ENCODE measurements at places on chromosomes 13 and 19.

DNA sequence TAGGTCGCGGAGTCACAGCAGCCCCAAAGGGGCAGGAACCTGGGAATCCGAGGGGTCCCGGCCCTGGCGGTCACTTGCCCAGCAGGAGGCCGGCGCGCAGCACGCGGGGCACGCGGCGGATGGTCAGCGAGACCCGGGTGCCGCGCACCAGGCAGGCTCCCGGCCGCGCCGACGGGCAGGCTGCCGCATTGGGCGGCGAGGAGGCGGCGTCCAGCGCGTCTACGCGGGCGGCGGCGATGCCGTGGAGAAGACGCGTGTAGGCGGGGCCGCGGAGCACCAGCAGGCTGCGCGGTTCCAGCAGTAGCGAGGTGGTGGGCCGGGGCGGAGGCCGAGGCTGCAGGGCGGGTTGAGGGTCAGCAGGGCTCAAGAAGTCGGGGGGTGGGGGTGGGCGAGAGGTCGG lies 607 bp upstream of the SYNE4 start:
- peak; percentile 55 for DNase-seq

- DNase-seq = no peak
Observed at GRCh38 chr13:112928972-112929782, 39.8 kb upstream of the MCF2L start.

- DNase-seq = no peak
Observed at GRCh38 chr13:97278435-97279411, 56.6 kb downstream of the MBNL2 start.

- DNase-seq = no peak
Observed at GRCh38 chr13:26456650-26457049, 100.8 kb upstream of the WASF3 start.

DNA sequence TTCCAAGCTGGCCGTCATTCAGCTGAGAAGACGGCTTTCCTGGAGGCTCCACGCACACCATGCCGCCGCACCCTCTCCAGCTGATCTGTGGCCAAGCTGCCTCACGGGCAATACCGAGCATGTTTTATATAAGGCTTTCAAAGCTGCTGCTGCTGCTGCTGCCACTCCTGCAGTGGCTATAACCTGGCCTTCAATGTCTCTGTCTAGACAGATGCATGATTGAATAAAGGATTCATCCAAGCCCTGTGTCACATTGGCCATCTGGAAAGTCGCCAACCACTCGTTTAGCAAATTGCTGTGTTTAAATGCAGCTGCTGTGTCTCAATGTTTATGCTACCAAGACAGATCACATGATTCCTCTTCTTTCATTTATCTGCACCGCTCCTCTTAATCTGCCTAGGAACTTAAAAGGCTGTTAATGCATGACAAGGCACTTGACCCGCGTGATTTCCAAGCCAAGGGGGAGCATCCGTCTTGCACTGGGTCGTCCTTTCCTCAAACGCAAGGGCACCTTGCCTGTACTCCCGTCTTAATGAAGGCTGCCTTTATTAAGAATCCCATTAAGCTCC lies 114.3 kb downstream of the TEX26 start:
- DNase-seq = peak; percentile 85

DNA sequence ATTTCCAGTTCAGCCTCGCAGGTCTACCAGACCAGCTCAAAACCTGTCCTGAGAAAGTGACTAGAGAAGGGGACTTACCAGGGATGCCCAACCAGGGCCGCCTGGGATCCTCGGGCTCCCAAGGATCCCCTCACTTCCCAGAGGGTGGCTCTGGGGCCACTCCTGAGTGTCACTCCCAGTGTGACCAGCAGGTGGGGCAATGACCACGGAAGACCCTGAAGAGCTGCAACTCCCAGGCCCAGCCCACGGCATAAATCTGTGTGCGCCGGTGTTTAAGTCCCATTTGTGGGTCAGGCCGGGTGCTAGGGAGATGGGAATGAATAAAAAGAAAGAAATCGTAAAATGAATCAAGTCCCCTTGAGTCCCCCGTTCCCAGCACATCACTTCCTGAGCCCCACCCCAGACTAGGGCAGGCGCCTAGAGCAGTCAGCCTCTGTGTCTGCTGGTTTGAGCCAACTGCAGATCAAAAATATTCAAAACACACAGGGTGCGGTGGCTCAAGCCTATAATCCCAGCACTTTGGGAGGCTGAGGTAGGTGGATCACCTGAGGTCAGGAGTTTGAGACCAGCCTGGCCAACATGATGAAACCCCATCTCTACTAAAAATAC lies 10.7 kb downstream of the PTGIR start:
- peak; percentile 90 for DNase-seq

GRCh38 chr13:102580552-102581169 lies 16.1 kb upstream of the TPP2 start:
- DNase-seq = peak; percentile 45

DNA sequence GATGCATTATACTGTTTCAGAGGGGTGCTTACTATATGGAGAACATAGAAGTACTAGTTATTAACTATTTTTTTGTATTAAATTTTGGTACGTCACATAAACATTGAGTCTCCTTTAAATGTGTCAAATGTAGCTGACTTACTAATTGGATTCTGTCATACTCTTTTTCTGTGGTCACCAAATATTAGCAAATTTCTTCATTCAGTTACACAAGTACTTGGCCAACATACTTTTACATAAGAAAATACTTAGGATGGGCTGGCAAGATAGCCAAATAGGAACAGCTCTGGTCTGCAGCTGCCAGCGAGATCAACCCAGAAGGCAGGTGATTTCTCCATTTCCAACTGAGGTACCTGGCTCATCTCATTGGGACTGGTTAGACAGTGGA lies 19.2 kb downstream of the LPAR6 start:
- no peak for DNase-seq

DNA sequence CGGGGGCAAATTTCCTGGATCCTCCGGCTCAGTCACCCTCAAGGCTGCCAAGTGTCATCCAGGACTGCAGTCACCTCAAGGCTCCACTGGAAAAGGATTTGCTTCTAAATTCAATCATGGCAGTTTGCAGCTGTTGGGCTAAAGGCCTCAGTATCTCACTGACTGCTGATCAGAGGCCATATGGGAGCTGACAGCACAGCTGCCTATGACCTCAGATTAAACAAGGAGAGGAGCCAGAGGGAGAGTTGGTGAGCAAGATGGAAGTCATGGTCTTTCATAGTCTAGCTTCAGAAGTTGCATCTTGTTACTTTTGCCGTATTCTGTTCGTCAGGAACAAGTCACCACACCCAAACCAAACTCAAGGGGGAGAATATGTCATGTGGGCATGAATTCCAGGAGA lies 849.7 kb downstream of the UQCRFS1 start:
- DNase-seq = no peak

- DNase-seq = no peak
Observed at GRCh38 chr19:18876865-18877264, 19.1 kb downstream of the CERS1 start.

- DNase-seq = peak; percentile 80
Observed at GRCh38 chr13:39765801-39766463, 110.5 kb downstream of the COG6 start.

DNA sequence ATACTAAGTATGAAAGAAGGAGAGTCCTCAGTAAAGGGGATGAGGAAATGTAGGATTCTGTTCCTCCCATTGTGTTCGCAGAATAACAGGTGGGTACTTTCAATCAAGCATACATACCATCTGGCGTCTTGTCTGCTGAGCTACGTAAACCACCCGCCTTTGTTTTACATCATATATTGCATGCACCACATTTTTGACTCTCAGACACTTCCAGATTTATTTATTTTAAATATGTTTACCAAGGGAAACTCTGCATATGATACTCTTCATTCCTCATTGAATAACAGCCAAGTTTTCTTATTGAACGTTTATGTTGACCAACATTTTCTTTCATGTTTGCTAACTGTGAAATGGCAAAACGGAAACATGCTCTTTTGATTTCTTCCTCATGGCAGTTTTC lies 174.1 kb downstream of the FGF14 start:
- no peak for DNase-seq

DNA sequence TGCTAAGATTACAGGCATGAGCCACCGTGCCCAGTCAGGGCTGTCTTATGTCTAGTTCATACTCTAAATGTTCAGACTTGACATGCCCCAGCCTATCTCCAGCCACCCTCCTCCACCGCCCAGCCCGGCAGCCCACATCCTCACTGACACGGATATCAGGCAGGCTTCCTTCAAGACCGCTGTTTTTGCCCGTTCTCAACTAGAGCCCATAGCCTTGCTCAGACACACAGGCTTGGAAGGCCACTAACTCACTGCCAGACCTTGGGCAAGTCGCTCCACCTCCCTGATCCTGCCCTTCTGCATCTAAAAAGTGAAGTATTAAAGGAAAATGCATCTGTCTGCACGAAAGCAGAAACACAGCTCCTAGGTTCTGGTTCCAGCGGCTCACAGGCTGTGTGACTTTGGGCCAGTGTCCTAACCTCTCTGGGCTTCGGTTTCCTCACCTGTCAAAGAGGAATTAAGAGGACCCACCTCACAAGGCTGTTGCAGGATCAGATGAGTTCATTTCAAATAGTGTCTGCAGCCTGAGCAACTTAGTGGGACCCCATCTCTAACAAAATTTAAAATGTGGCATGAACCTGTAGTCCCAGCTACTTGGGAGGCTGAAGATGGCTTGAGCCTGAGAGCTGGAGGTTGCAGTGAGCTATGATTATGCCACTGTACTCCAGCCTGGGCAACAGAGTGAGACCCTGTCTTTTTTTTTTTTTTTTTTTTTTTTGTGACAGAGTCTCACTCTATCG lies 14.5 kb upstream of the CERS4 start:
- DNase-seq = no peak

DNA sequence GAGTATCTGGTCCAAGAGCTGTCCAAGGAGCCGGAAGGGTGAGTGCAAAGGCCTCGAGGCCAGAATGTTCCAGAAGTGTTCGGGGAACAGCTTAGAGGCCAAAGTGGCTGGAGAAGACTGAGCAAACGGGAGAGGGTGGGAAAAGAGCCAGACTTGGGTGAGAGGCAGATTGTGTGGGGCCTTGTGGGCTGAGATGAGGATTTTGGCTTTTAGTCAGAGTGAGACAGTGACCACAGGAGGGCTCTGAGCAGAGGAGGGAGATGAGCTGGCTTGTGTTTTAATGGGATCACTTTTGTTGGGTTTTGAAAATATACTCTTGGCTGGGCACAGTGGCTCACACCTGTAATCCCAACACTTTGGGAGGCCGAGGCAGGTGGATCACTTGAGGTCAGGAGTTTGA lies 5.6 kb downstream of the NANOS2 start:
- DNase-seq = no peak

- no peak for DNase-seq
Observed at GRCh38 chr19:46821512-46822409, 28.9 kb downstream of the AP2S1 start.

GRCh38 chr19:18484992-18485391 lies 36.9 kb downstream of the ELL start:
- no peak for DNase-seq

- DNase-seq = peak; percentile 7
Observed at GRCh38 chr13:50969691-50970090, 60.1 kb downstream of the RNASEH2B start.

DNA sequence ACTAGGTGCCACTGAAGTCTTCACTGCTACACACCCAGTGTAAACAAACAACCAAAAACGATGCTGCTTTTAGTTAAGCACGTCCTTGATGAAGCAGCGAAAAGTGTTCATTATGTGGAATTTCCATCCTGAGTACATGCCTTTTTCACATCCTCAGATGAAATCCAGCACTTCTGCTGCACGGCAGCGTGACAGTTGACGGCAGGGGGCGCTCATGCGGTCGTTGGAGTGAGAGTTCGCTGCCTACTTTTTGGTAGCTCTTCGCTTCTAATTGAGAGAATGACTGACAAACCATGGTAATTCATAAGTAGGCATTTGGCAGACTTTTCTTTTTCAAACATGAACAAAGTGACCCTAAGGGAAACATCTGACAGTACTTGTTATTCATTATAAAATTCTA lies 1124.9 kb downstream of the EFNB2 start:
- DNase-seq = peak; percentile 21

GRCh38 chr19:18481505-18482222 lies 40.2 kb downstream of the ELL start:
- no peak for DNase-seq

- DNase-seq = no peak
Observed at GRCh38 chr13:33678084-33678483, 139.9 kb upstream of the RFC3 start.

DNA sequence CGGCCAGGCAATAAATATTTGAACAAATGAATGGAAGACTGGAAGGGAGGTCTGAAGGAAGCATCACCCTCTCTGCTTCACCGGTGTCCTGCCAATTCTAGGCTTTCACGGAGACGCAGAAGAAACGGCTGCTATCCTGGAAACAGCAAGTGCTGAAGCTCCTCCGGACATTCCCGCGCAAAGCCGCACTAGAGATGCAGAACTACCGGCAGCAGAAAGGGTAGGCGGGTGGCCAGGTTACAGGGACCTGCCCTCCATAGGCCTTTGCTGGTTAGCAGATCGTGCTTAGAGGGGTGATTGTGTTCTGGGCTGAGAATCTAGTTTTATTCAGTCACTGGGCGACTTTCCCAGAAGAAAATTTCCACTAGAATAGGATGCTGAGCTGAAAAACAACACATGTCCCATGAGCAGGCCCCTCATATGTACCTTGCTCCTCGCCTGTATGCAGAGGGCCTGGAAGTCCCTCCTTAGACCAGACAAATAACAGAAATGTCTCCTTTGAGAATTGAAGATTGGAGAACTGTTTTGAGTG lies 11.0 kb downstream of the PAF1 start:
- no peak for DNase-seq

DNA sequence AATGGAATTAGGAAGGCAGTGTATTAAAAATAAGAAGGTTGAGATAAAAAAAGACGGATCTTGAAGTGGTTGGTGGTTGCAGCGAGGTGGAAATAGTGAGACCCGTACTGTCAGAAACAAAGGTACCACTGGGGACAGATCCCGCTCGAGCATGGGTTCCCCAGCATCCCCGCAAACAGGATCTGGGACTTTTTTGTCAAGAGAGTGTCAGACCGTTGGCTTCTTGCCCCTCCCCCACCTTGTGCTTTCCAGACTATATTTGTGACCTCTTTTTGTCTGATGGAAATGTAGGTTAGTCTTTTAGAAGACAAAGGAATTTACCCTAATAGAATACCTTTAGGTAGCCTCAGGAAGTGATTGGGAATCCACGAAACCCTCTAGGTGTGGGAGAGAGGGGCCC lies 4.2 kb downstream of the GATAD2A start:
- no peak for DNase-seq

DNA sequence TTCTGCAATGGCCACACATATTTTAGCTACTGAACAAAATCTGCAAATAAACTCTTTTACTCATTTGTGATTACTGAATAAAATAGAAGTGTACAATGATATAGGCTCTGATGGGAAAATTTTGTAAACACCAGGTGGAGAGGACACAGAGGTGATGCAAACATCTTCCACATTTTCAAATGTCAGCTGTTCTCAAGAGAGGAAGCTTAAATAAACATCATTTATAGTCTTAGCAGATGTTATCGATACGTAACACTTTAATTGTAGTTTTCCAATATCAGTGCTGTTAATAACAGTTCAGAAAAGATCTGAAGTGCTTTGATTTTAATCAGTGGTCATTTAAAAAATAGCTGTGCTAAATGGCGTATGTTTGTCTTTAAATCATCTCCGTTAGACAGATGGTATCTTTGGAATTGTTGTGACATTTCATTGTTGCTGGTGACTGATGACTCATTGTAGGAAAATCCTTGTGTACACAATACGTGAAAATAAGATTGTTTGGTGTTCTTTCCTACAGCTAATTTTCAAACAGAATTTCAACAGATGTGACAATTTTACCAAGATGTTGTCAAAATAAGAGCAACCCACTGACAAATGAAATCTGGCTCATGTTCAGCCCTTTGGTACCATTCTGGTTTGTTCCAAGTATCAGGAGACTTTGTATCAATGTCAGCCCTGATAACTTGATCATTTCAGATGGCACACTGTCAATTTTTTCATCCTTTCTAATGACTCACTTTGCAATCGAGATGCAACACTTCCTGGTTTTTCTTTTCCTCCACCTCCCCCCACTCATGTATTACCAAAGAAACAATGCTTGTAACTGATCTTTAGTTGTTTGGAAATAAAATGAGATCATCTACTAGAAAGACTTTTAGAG lies 516.0 kb downstream of the DCT start:
- DNase-seq = no peak

Measured in retina (tissue), 1 donor.